ENCODE measurements at places on chromosomes 7 and 10.

DNA sequence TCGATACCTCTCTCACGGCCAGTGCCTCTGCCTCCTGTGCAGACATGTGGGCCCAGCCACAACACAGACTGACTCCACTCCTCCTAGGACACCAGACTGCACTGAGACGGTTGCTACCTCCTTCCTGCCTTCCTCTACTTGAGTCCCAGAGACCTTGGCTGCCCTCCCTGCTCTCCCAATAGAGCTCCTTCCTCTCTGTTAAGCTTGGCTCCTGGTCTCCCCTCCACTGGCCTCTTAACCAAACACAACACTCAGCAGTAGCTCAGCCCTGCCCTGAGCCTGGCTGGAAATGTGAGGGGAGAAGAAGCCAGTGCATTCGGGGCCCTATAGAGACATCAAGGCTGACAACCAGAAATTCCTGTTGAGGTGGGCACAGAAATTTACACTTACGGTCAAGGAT, 102.0 kb downstream of the HTR5A start:
- no peak for DNase-seq

DNA sequence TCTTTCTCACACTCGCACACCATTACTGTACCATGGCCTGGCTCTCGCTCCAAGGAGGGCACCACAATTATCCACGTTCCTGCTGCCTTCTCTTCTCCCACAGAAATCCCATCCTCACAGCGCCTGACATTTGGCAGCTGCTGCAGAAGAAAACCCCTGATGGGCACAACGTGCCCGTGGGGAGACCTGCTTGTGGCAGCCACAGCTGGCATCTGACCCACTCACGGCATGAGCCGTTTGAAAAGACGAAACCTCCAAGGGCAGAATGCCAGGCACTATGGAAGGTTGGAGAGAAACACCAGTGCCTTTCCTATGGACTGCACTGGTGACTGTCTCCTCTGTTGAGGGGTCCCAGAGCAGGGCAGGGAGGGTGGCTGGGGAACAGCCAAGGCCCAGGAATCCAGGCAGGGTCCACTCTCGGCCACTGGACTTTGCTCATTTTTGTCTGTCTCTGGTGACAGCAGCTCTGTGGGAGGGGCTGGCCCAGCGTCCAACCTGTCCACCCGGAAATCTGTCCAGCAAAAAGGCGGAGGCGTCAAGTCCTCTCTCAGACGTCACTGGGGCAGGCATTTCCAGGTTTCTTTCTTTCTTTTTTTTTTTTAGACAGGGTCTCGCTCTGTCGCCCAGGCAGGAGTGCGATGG, 61.0 kb upstream of the MKRN1 start:
- DNase-seq, result no peak

DNA sequence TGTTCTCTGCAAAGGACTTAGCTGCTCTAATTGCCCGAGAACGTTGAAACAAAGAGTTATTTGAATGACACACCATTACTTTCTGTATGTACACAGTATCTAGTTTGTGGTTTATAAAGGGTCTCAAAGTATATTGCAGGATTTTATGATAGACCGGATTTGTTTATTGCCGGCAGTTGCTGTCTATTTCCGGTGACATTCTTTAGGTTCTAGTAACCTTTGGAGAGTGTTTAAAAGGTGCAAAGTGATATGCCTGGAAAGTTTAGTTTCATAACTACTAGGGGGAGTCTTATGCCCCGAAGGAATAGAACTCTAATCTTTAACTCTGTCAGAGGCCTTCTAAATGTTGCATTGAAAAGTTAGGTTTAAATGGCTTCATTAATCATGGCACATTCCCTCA, 63.8 kb downstream of the PAPSS2 start:
- no peak for DNase-seq

- no peak for DNase-seq
Observed at GRCh38 chr7:127683776-127684681, 32.0 kb downstream of the SND1 start.

DNA sequence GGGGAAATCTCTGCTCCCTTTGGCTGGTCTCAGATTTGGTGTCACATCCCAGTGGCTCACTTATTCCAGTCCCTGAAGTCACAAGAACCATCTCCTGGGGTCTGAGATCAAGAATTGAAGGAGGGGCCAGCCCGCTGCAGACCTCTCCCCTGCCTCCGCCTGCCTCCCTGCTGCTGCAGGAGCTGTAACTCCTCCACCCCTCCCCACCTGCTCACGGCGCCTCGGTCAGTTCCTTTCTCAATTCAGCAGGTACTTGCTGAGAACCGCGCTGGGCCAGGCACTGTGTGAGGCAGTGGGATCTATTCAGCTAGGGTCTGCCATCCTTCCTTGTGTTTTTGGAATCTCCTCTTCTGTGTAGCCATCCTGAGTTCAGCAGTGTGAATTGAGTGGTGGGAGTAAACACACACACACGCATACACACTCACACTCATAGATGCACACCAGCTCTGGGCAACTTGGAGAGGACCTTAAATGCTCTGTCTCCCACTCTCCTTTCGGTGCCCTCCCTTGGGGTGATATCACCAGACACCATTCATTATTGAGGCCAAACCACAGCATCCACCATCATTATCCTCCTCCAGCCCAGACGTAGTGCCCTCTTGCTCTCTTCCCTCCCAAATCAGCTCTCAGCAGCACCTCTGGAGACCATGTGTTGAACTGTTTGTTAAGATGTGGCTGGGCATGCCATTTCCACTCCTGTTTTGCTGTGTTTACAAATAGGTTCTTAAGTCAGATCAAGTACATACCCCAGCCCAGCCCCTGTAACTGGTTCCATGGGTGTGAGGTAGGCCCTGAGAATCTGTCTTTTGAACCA, 22.0 kb upstream of the ANKRD2 start:
- no peak for DNase-seq

Data from activated CD4-positive, alpha-beta T cell treated with anti-CD3 and anti-CD28 coated beads, Interleukin-2, amount 50 U/mL, for 24 hours (primary cell).